ENCODE measurements at places on chromosomes 5 and 9.

- no peak for DNase-seq
Observed at GRCh38 chr9:4987961-4988421, 2.9 kb downstream of the JAK2 start.

DNA sequence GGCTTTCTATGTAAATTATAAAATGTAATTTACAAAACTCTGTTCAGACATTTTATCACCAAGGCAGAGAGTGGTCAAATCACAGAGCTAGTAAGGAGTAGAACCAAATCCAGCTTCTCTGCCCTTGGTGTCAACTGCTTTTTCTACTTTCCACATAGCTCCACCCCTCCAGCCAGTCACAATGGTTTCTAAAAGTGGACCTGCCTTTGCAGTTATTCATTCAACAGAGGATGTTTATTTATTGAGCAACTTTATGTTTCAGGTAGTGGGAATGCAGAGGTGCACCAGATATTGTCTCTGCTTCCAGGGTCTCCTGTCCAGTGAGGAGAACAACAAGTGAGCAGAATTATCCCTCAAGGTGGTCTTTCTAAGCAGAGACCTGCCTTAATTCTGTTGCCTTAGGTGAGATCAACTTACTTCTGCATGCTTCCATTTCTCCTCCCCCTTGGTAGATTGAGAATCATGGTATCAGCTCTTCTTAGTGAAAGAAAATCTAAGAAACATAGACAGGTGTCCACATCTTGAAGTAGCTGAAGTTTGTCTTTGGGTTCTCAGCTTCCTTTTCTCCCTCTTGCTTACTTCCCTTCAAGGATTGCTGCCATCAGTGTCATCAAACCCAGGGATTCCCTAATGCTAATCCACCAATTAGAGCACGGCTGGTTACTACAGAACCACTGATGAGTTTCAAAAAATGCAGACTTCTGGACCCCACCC is 17.2 kb upstream of the PDCD1LG2 start:
- DNase-seq: no peak

- no peak for DNase-seq
Observed at GRCh38 chr5:84301535-84301934, 83.1 kb downstream of the EDIL3 start.

GRCh38 chr5:177265395-177265794 is 38.1 kb downstream of the RAB24 start:
- DNase-seq: no peak

DNA sequence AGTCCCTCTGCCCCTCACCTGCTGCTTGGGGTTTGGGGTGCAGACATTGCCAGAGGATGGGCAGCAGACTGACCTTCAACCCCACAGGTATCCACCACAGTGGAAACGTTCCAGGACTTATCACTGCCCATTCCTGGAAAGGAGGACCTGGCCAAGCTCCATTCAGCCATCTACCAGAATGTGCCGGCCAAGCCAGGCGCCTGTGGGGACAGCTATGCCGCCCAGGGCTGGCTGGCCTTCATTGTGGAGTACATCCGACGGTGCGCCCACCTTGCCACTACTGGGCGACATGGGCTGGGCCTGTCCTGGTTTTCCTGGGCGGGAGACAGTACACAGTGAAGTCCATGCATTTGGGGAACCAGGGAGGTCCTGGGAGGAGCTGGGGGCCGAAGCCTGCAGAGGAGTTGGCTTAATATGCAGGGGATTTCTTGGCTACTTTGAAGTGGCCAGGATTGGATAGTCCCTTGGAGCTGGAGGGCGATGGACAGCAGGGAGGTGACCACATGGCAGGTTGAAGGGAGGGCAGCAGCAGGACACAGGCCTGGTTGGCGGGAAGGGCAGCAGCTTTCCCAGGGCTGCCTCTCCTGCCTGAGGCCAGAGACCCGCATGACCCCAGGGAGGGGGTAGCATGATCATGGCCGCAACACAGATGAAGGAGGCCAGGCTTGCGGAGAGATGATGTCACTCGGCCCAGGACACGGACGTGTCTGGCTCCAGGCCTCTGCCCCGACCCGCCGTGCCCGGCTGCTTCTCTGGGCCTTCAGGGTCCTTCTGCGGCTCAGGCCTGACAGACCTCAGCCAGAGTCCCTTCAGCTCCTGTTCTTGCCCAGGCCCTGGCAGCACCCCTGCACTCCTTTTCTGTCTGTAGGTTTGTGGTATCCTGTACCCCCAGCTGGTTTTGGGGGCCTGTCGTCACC is 34.6 kb downstream of the USP20 start:
- DNase-seq: no peak

GRCh38 chr5:28896949-28897348 is 1858.6 kb upstream of the CDH9 start:
- no peak for DNase-seq

DNA sequence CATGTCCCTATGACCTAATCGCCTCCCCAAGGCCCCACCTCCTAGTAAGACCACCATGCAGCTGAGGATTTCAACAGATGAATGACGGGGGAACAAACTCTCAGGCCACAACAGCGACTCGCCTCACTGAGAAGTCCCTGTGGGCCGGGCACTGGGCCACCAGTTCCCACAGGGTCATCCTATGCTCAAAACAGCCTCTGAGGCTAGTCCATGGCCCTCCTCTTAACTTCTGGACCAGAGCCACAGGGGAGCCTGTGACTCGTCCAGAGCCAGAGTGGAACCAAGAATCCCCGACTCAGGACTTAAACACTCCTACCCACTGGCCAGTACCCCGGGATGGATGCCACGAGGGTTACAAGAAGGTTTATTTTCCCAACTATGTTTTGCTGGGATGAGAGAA is 12.3 kb downstream of the GFPT2 start:
- DNase-seq: no peak

DNA sequence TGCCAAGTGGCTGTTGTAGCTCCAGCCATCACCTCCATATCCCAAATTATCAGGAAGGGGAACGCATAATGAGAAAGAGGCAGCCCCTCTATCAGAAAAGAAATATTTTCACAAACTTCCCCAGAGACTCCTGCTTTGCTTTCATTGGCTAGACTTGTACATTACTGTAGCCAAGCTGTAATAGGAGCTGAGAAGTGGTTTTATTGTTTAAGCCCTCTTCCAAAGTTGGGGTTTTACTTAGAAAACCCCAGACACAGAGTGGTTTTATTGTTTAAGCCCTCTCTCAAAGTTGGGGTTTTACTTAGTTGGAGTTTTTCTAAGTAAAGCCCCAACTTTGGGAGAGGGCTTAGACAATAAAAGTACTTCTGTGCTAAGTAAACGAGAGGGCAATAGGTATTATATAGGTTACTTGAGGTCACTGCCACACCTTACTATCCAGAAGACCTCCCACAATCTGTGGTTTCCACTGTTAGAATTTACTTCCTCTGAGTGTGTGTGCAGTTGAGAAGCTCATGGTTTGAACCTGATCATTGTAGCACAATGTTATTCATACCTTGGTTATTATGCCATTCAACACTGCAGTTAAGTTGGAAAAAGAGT is 215.7 kb upstream of the OTULINL start:
- no peak for DNase-seq

DNA sequence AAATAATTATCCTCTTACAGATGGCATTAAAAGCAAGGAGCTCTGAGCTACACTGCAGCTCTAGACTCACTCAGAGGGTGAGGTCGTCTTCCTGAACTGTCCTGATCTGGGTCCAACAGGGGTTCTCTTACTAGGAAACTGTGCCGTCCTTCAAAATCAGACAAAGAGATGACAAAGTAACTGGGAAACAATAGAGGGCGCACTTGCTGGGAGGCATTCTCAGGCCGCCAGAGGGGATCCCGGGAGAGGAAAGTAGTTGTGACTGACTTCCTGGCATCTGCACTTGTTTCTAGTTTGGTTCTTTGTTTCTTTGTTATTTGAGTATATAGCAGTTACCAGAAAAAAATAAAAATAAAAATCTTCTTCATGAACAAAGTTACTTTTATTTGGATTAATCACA is 142.9 kb upstream of the MSX2 start:
- no peak for DNase-seq

GRCh38 chr5:151213803-151214613 is 9.9 kb downstream of the CCDC69 start:
- peak; percentile 67 for DNase-seq

GRCh38 chr9:130500340-130501180 is 55.8 kb downstream of the ASS1 start:
- DNase-seq: no peak

GRCh38 chr5:33827018-33827707 is 64.6 kb downstream of the ADAMTS12 start:
- no peak for DNase-seq

DNA sequence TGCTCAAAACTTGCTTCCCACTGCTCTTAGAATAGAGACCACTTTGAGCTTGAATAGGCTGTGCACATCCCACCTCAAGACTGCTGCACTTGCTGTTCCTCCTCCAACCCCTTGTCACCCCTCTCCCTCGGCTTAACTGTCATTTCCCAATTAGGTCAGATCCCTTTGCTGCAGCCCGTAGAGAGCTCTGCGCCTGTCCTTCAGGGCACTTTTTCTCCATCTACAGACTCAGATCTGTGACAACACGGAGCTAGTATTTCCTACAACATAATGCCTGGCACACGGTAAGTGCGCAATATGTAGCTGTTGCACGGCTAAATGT is 485 bp upstream of the HABP4 start:
- DNase-seq: no peak

Data from stimulated activated CD8-positive, alpha-beta memory T cell treated with anti-CD3 and anti-CD28 coated beads, Interleukin-7, amount 100 ng/mL, for 1 hour (primary cell).